ENCODE measurements at places on chromosomes 6 and 20.

DNA sequence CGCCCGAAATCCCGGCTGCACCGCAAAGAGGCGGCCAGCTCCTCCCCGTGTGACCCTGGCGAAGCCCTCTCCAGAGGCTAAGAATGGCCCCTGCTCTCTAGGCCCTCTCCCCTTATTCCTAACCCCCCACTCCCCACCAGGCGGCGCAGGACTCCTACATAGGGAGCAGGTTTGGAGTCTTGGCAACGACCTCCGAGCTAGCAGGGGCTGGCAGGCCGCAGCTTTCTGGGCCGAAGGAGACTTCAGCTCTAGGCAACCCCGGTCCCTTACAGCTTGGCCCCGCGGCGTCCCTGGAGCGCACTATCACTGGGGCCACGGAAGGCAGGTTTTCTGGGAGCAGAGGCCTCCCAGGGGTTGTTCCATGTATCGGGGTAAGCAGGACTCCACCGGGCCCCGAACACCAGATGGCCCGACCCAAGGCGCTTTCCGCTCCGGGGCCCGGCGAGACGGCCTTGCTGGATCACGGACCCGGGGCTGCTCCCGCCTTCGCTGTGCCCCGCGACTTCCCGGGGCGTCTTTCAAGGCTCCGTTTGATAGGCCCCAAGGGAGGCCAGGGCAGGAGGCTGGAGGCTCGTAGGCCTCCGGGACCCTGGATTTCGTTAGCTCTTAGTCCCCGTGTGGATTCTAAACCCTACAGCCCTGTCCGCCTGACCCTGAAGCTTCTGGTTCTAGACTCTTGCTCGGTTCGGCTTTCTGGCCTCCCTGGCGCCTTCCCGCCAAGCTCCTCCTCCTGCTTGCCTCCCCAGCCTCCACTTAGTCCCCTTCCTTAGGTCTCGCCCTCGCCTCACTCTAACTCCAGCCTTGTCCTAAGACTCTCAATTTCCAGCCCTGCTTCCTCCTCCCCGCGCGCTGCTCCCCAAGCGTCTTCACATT, 1.9 kb downstream of the SLC32A1 start:
- no peak for DNase-seq

- no peak for DNase-seq
Measured at GRCh38 chr20:24615353-24615752, 145.9 kb downstream of the SYNDIG1 start.

DNA sequence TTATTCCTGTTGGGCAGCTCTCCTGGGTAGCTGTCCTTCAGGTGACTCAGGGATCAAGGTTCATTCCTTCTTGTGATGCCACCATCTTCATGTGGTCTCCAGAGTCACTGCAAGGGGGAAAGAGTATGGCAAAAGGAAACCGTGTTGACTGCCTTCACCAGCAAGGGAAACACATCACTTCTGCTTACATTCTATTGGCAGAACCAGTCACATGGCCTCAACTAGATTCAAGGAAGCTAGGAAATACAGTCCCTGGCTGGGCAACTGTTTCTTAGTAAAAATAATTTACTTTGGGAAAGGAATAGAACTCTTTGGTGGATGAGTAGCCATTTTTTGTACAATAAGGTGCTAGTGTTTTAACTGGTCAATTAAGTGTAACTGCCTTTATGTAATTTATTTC, 5.3 kb downstream of the ANKRD6 start:
- no peak for DNase-seq

GRCh38 chr6:163298079-163298830, 116.3 kb upstream of the QKI start:
- DNase-seq: no peak

DNA sequence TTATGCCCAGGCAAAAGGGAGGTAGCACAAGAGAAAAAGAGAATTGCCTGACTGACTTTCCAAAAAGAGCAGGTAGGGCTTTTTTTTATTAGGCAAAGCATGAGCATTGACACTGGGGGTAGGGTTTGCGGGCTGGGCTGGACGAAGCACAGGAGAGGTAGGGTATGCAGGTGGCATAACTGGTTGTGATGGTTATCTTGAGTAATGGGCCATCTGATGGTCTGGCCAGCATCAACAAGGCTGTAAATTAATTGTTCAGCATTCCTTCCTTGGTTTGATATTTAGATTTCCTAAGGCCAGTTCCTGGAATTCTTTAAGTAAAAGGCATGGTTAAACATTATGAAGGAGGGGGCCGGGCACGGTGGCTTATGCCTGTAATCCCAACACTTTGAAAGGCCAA, 13.9 kb upstream of the BFSP1 start:
- no peak for DNase-seq

DNA sequence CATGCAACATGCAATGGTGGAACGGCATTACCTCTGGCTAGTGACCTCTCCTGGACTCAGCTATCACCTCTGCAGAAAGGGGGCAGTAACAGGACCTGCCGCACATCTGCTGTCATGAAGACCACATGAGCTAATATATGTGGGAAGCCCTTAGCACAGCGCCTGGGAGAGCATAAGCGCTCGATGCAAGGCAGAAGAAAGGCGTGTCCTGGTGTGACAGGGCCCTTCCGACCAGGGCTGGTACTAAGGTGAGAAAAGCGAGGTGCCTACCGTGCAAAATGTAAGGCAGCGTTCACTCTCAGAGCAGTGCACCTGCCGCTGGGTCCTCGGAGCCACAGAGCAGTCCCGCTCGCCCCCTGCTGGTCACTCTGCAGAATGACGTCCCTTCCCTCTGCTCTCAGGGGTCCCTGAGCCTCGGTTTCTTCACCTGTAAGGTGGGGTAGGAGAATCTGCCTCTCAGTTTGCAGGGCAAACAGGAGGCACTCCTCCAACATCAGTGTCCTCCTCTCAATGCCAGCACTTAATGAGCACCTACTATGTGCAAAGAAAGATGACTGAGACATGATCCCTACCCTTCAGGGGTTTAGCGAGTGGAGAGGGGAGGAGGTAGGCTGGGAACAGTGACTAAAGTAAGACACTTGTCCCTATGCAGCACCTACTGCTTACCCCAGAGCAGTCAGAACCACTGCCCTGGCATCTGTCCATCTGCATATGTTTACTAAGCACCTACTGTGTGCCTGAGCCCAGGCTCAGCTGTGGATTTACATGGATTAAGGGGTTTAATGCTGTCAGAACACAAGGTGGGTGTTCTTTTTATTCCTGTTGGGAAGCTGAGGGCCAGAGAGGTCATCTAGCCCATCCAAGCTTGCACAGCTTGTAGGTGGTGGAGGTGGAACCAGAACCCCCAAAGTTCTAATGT, 41.1 kb upstream of the PTGIS start:
- no peak for DNase-seq

DNA sequence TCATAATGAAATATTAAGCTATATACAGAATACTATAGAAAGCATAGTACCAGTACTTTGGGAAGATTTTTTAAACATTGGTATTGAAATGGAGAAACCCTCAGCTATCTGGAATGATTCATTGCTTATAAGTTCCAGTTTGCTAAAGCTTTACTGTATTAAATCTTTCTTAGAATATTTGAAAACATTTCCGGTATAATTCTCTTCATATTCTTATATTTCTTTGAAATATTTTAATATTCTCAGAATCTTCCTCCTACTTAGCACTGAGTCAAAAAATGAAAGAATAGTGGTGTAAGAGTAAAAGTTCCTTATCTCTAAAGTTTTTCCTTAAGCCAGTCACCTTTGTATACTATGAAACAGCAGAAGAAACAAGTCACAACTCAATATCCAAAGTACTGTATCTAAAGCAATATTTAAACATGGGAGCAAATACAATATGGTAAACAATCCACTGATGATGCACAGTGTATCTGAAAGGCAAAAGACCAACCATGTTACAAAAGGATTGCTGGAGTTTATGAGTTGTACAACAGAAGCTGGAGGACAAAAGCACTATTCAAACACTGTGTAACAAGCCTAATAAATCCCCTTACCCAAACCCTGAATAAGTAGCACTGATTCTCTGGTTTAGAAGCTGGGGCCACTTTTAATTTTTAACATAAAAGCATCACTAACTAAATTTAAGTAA, 102.1 kb downstream of the PRDM1 start:
- DNase-seq: no peak

- DNase-seq: no peak
Measured at GRCh38 chr20:47700327-47700726, 85.0 kb downstream of the SULF2 start.

GRCh38 chr20:25338112-25339023, 52.3 kb downstream of the ABHD12 start:
- DNase-seq: no peak

DNA sequence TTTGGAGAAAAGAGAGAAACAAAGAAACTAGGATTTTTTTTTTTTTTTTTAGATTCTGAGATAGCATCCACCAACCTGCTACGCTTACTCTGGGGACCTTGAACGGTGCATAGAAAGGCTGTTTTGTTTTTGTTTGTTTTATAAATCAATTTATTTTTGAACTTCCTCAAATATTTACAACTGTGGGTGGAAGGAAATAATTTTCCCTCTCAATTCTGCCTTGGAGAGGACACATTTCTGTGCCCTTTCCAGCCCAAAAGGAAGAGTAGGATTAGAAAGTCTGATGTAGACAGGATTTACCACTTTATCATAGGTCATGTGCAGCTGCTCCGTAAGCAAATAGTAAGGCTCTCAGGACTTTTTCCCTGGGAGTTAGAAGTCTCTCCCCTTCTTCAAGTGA, 190.5 kb downstream of the NKAIN2 start:
- no peak for DNase-seq

GRCh38 chr6:169958510-169958909, 207.1 kb downstream of the ERMARD start:
- no peak for DNase-seq

GRCh38 chr20:22008456-22008855, 303.0 kb downstream of the PAX1 start:
- no peak for DNase-seq

DNA sequence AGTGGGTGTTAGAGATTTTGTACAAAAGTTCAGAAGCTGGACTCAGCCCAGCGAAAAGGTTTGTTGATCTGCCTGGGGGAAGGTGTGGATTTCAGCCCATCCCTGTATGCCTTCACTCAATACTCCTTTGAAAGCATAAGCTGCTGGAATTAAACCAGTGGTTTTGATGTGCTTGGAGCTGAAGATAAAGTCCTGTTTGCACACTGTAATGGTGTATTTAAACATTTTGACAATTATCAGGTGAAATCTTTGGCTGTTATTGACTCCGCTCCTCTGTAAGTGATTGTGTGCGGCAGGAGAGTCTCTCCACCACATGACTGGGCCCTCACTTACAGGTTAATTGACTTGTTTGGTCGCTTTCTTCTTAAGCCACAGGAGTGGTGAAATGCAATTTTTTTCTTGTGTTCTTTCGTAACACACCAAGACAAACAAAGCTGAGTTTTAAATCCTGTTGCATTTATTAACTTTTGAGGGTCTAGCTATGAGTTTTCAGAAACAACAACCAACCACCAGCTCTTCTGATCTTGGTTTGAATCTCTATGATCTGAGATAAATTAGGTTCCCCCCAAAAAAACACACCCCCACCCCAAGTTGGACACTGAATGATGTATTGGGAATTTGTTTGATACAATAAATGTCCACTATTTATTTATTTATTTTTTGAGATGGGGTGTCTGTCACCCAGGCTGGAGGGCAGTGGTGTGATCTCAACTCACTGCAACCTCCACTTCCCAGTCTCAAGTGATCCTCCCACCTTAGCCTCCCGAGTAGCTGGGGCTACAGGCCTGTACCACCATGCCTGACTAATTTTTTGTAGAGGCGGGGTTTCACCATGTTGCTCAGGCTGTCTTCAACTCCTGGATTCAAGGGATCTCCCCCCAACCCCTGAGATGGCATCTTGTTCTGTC, 46.3 kb upstream of the NCOA3 start:
- DNase-seq: peak; percentile 78

GRCh38 chr6:142810952-142811514, 133.9 kb downstream of the HIVEP2 start:
- DNase-seq: no peak

GRCh38 chr20:10291568-10292248, 73.1 kb downstream of the SNAP25 start:
- no peak for DNase-seq

- no peak for DNase-seq
Measured at GRCh38 chr20:42530191-42530590, 659.5 kb downstream of the PTPRT start.

GRCh38 chr6:126152372-126152745, 166.0 kb downstream of the TRMT11 start:
- no peak for DNase-seq

GRCh38 chr20:38776363-38776762, 28.1 kb downstream of the ACTR5 start:
- no peak for DNase-seq

DNA sequence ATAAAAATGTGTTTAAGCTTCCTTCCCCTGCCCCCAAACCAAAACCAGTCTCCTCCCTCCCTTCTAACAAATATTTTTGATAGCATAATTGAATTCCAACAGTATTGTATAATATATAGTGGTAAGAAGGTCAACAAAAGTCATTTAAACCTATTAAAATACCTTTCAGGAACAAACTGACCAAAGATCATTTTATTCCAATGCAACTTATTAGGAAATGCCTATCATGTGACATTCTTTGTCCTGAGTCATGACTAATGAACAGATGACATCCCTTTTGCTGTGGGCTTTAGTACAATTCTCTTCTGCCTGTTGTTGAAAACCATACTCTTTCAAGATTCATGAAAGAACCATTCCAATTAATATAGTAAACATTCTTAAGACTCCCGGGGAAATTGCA, 51.5 kb upstream of the TRAF3IP2 start:
- DNase-seq: peak; percentile 70

DNA sequence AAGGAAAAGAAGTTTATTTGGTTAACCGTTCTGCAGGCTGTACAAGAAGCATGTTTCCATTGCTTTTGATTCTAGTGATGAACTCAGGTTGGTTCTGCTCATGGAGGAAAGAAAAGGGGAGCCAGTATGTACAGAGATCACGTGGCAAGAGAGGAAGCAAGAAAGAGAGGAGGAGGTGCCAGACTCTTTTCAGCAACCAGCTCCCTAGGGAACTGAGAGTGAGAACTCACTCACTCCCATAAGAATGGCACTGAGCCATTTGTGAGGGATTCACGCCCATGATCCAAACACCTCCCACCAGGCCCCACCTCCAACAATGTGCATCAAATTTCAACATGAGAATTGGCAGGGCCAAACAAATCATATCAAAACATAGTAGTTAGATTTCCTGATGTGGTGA, 649.1 kb downstream of the EPM2A start:
- DNase-seq: peak; percentile 20

DNA sequence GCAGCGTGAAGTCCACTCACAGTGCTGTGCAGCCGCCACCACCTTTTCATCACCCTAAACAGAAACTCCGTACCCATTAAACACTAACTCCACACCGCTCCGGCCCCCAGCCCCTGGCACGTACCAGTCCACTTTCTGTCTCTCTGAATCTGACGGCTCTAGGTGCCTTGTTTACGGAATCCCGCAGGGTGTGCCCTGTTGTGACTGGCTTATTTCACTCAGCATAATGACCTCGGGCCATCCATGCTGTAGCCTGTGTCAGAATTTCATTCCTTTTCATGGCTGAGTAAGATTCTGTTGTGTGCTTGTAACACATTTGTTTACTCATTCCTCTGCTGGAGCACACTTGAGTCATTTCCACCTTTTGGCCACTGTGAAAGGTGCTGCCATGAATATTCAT, 18.0 kb downstream of the TCFL5 start:
- no peak for DNase-seq

GRCh38 chr6:31874836-31875572, 3.8 kb downstream of the SLC44A4 start:
- DNase-seq: no peak

GRCh38 chr6:123321020-123321419, 315.7 kb downstream of the TRDN start:
- no peak for DNase-seq

Measured in amniotic epithelial cell (primary cell).